ENCODE measurements at places on chromosomes 11 and 22. TPM values are rescaled to one million over a fixed set of nuclear protein-coding genes. Genes with fewer than 3 reads are reported as not detected.

DNA sequence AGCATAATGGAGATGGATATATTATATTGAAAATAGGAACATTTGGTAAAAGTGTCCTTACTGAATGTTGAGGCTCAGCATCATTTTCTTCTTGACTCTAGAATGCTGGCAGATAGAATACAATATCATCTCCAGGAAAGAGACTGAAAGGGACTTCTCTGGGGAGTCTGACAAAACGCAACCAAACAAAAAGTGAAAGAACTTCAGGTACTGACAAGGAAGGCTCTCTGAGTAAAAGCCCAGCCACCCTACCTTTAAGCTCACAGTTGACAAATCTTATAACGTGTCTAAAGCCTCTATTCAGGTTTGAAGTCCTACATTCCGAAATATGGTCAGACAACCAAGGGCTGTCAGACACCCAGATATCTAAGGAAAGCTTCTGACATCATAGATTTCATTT, 590.8 kb downstream of the SOX6 start:
- no peaks in the 10 kb centered on the region for H3K27me3 ChIP-seq
- H3K36me3 ChIP-seq = no peaks in the 10 kb centered on the region
- H3K4me3 ChIP-seq = no peak overlapping the region
- no peak for DNase-seq

- DNase-seq = no peak
- no peaks in the 10 kb centered on the region for H3K27me3 ChIP-seq
- H3K27ac ChIP-seq = no peak overlapping the region
- no peaks in the 10 kb centered on the region for H3K36me3 ChIP-seq
Measured at GRCh38 chr11:128618603-128619002, 31.2 kb upstream of the ETS1 start.

- H3K36me3 ChIP-seq = peaks cover 5% of the 10 kb centered on the region
- H3K27ac ChIP-seq = no peak overlapping the region
- no peak for DNase-seq
- no peaks in the 10 kb centered on the region for H3K27me3 ChIP-seq
- no peak overlapping the region for H3K4me3 ChIP-seq
- no peaks in the 10 kb centered on the region for H3K4me1 ChIP-seq
Measured at GRCh38 chr11:12497431-12497830, 120.1 kb downstream of the PARVA start.

DNA sequence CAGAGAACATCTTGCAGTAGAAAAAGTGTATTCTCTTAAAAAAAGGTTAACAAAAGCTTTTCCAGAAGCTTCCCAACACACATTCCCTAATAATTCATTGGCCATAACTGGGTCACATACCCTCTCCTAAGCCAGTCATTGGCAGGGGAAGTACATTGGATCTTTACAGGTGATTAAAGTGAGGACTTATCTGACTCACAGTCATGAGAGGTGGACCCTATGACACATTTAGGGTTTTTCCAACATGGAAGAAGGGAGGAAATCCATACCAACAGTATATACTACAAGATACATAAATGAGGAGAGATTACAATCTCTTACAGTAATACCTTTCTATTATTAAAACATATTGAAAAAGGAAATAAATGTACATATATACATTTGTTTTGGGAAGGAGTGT, 72.2 kb downstream of the CCDC73 start:
- DNase-seq = no peak
- no peak overlapping the region for H3K27ac ChIP-seq
- no peak overlapping the region for H3K4me3 ChIP-seq
- no peaks in the 10 kb centered on the region for H3K4me1 ChIP-seq

DNA sequence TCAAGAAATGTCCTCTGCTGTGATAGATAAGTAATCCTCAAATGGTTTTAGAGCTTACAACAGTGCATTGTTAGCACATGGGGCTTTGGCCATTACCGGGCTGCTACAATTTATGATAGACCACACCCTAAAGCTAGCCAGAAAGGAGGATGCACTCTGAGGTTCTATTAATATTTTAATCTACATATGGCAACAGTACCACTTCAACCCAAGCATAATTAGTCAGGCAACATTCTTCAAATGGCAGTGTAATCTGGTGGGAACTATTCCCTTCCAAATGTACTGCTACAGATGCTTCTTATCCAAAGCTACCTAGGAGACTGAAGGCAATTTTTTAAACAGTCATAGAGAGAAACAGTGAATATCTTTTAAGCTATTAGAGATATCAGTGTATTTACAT, 697.6 kb downstream of the KCNA4 start:
- no peaks in the 10 kb centered on the region for H3K36me3 ChIP-seq
- H3K27ac ChIP-seq = no peak overlapping the region
- no peak overlapping the region for H3K4me3 ChIP-seq

GRCh38 chr11:107733518-107733917, 21.7 kb upstream of the SLN start:
- no peaks in the 10 kb centered on the region for H3K27me3 ChIP-seq
- H3K36me3 ChIP-seq = no peaks in the 10 kb centered on the region
- no peak overlapping the region for H3K27ac ChIP-seq
- H3K4me1 ChIP-seq = no peaks in the 10 kb centered on the region
- DNase-seq = no peak

- H3K4me3 ChIP-seq = no peak overlapping the region
- DNase-seq = no peak
- H3K27ac ChIP-seq = no peak overlapping the region
- no peaks in the 10 kb centered on the region for H3K4me1 ChIP-seq
Measured at GRCh38 chr22:42887523-42888507, 30.7 kb upstream of the ARFGAP3 start.

- DNase-seq = no peak
- no peak overlapping the region for H3K4me3 ChIP-seq
- no peaks in the 10 kb centered on the region for H3K27me3 ChIP-seq
- H3K4me1 ChIP-seq = no peaks in the 10 kb centered on the region
Measured at GRCh38 chr22:40331706-40332105, 14.6 kb upstream of the ADSL start.

- H3K36me3 ChIP-seq = no peaks in the 10 kb centered on the region
- H3K4me3 ChIP-seq = no peak overlapping the region
- no peaks in the 10 kb centered on the region for H3K27me3 ChIP-seq
- no peaks in the 10 kb centered on the region for H3K4me1 ChIP-seq
- peak overlapping the region; percentile 58 for H3K27ac ChIP-seq
Measured at GRCh38 chr11:34480314-34480713, 33.3 kb downstream of the ELF5 start.

DNA sequence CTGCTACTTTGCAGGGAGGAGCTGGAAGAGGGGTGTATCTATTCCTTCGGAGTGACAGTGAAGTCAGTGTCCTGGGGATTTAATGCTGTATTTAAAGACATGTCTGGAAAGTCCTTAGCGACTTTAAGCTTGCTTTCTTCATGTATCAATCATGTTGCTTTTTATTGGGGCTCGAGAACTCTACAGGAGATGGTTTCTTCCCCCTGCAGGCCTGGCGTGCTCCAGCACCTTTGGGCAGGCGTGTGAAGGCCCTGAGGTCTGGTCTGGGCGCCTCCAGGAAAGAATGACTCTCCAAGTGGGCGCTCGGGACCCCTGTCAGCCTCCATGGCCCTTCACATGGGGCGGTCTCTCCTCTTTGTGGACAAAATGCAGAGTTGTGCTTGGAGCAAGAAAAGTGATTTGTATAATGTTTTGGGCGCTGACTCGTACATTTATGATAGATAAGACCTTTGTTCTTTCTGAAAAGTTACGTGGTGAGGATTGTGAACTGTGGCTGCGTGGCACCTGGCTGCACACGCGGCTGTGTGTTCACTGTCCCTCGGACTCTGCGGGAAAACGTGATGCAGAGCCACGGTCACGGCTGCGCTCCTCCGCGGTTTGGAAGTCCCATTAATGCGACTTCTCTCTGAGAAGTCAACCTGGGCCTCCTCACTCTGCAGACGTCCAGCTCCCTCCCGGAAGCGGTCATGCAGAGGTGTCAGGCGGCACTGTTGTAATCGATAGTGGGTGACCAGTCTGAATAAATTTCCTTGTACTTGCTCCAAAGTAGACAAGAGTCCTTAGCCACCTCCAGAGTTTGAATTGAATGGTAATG, 282.5 kb downstream of the TBC1D22A start:
- H3K27me3 ChIP-seq = no peaks in the 10 kb centered on the region
- DNase-seq = peak; percentile 31
- peaks cover 12% of the 10 kb centered on the region for H3K4me1 ChIP-seq
- H3K4me3 ChIP-seq = no peak overlapping the region
- no peak overlapping the region for H3K27ac ChIP-seq
- H3K36me3 ChIP-seq = no peaks in the 10 kb centered on the region

DNA sequence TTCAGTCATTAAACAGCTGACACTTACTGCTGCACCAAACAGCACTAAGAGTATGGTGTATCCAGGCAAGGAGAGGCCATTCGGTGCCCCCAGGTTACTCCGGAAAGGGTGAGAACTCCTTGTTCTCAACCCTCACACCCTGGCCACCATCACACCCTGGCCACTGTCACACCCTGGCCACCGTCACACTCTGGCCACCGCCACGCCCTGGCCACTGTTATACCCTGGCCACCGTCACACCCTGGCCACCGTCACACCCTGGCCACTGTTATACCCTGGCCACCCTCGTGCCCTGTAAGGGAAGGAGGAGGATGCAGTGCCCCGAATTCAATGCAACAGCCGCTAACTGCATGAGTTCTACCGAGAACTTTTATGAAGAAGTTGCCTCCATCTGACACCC, 644.4 kb downstream of the TBC1D22A start:
- no peak overlapping the region for H3K4me3 ChIP-seq
- H3K4me1 ChIP-seq = no peaks in the 10 kb centered on the region
- DNase-seq = no peak
- H3K27ac ChIP-seq = no peak overlapping the region
- H3K36me3 ChIP-seq = no peaks in the 10 kb centered on the region

GRCh38 chr11:87150936-87151335, 113.2 kb downstream of the TMEM135 start:
- H3K27me3 ChIP-seq = no peaks in the 10 kb centered on the region
- DNase-seq = no peak
- H3K4me3 ChIP-seq = no peak overlapping the region
- H3K27ac ChIP-seq = no peak overlapping the region
- H3K36me3 ChIP-seq = no peaks in the 10 kb centered on the region

- no peak overlapping the region for H3K4me3 ChIP-seq
- no peaks in the 10 kb centered on the region for H3K4me1 ChIP-seq
- H3K27me3 ChIP-seq = no peaks in the 10 kb centered on the region
- DNase-seq = no peak
- no peaks in the 10 kb centered on the region for H3K36me3 ChIP-seq
- no peak overlapping the region for H3K27ac ChIP-seq
Measured at GRCh38 chr11:6269994-6270393, 10.4 kb downstream of the CCKBR start.

- peaks cover 9% of the 10 kb centered on the region for H3K27me3 ChIP-seq
- DNase-seq = peak; percentile 55
- H3K36me3 ChIP-seq = no peaks in the 10 kb centered on the region
- H3K27ac ChIP-seq = no peak within 1 kb of the TSS
- H3K4me3 ChIP-seq = peak within 1 kb of the TSS; percentile 36
Measured at GRCh38 chr11:117796872-117797529, at the start of gene DSCAML1. DSCAML1 (minus strand) TSS chr11:117797216; CDS start chr11:117797079, 137 bp downstream.

- H3K4me1 ChIP-seq = no peaks in the 10 kb centered on the region
- no peak for DNase-seq
- no peaks in the 10 kb centered on the region for H3K27me3 ChIP-seq
- H3K27ac ChIP-seq = no peak overlapping the region
- H3K4me3 ChIP-seq = no peak overlapping the region
Measured at GRCh38 chr11:95829580-95830259, 39.4 kb downstream of the CEP57 start.

Gene BTG4
- not detected for total RNA-seq

Gene OR51E2
- not detected for total RNA-seq

Gene XRCC6
- 220 TPM for total RNA-seq

Gene MPEG1
- 5.8 TPM for total RNA-seq

Gene APOL5
- total RNA-seq = not detected

Gene PKNOX2
- 20.4 TPM for total RNA-seq

Gene MYO18B
- 0.33 TPM for total RNA-seq
